ENCODE measurements at places on chromosomes 13 and 19. TPM values are rescaled to one million over a fixed set of nuclear protein-coding genes. Genes with fewer than 3 reads are reported as not detected.
A peak's percentile ranks its signal among the peaks of the same experiment; 100 is the strongest.

Gene DAND5
- total RNA-seq: not detected

Gene GPR4
- 5.1 TPM for total RNA-seq

Gene MAB21L1
- total RNA-seq: 0.63 TPM

Gene SIRT6
- 21.7 TPM for total RNA-seq

Gene SBK2
- total RNA-seq: not detected

- no peak for DNase-seq
Measured at GRCh38 chr13:27125357-27126282, 46.0 kb downstream of the USP12 start.

DNA sequence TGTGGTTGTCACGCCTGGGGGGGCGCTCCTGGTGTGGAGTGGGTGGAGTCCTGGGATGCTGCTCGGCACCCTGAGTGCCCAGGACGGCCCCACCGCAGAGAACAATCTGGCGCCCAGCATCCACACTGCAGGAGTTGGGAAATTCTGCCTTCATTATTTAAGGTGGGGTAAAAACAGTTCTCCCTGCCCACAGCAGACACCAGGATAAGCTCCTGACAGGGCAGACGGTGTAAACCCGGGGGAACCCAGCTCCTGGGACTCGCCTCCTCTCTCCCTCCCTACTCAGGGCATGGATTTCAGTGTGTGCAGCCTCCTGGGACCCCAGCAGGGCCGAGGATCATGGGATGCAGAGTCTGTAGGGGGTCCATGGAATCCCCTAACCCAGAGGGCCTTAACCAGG lies 7.7 kb upstream of the WDR18 start:
- no peak for DNase-seq

DNA sequence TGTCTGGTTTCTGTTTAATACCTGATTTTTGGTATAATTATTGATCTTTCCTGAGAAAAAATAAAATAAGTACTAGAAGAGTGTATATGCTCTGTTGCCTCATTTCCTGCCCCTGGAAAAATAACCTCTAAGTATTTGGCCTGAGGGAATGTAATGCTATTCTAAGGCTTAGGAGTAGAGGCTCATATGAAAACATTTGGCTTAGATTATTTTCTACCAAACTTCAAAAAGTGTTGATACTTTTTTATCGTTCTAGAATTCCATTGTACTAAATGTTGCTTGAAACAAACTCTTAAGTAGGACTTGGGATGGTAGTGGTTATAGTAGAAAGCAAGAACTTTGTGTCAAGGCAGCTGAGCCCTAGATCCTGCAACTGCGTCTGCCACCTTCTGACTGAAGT lies 57.8 kb downstream of the COG3 start:
- DNase-seq: no peak

DNA sequence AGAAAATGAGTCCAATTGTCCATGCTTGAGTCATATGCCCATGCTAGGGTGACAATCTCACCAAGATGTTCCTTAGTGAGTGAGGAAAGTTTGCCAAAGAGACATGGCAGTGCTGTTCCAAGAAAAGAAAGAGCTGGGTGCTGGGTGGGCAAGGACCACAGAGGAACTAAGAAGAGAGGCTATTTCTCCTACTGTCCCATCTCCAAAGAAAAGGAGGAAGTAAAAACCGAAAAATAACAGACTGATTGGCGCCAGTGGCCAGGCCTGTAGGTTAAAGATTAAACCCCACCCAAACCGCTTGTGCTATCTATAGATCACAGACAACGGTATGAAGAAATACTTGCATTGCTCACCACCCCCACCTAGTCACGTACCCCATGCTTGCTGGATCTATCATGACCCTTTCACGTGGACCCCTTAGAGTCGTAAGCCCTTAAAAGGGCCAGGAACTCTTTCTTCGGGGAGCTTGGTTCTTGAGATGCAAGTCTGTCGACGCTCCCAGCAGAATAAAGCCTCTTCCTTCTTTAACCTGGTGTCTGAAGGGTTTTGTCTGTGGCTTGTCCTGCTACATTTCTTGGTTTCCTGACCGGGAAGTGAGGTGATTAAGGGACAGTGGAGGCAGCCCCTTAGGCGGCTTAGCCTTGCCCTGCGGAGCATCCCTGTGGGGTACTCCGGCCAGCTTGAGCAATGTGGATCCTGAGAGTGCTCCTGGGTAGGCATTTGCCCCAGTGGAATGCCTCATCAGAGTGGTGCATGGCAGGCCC lies 606.5 kb downstream of the UQCRFS1 start:
- DNase-seq: no peak

DNA sequence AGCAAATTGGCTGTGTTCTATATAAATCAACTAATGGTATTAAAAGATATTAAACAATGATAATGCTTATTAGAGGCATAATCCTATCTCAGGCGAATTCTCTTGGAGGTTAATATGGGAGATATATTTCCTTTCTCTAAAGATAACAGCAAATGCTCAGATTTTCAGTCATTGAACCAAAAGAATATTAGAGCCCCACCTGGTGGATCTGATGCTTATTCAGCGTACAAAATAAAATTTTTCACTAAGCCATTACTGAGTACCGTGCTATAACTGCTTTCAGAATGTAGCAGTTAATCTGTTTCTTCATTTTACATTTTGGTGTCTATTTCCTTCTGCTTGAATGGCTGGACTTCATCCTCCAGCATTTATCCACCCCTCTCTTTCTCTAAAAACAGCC lies 143.3 kb upstream of the IPO5 start:
- no peak for DNase-seq

DNA sequence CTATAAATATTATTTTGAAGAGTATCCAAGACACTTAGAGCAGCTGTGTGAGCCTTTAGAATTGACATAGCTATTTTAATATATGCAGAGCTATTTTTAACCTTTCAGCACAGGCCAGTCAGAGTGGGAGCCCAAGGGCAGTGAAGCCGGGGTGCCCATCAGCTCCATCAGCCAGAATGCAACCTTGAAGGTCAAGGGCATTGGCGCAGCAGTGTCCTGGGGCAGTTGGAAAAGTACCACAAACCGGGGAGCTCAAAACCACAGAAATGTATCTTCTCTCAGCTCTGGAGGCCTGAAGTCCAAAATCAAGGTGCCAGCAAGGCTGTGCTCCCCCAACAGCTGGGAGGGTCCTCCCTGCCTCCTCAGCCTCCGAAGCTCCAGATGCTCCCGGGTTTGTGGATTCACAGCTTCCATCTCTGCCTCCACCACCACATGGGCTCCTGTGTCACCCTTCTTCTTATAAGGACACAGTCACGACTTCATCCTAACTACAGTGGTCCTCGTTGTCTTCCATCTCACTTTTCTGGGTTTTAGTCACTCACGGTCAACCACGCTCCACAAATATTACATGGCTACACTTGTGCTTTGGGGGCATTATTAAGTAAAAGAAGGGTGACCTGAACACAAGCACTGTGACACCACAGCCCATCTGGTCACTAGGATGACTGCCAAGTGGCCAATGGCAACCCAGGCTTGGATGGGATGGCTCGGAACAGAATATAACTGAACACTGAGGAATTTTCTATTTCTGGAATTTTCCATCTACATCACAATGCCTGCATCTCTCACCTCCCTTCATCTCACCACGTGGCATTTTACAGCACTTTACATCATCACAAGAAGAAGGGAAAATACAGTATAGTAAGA lies 15.9 kb upstream of the GAS6 start:
- DNase-seq: no peak

GRCh38 chr13:59425211-59425741 lies 738.5 kb downstream of the DIAPH3 start:
- no peak for DNase-seq

DNA sequence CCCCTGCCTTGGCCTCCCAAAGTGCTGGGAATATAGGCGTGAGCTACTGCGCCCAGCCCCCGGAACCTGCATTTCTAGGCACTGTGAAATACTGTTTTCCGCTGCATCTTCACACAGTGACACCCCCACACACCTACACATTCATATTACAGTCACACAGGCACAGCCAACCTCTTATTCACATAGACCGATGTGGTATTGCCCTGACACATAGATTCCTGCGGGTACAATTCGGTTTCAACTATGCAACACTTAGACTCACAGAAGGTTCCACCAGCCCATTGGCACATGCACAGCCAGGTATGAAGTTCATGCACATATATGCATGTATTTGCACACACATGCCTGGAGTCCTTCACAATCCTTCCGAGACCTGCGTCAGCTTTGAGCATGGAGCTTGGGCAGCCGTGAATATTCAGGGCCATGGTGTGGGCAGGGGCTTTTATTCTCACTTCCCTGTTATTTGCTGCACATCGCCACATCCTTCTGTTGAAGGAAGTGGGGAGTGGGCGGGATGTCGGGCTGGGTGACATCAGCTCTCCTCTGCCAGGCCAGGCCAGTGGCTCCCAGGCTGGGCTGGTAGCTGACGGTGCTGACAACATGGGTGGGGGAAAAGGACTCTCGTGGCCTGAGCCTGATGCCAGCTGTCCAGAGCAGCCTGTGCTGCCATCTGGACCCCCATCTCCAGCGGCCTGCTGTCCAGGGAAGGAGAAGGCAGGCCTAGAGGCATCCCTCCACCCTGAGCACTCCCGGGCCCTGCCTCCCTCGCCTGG lies 5.4 kb upstream of the CDC37 start:
- no peak for DNase-seq

DNA sequence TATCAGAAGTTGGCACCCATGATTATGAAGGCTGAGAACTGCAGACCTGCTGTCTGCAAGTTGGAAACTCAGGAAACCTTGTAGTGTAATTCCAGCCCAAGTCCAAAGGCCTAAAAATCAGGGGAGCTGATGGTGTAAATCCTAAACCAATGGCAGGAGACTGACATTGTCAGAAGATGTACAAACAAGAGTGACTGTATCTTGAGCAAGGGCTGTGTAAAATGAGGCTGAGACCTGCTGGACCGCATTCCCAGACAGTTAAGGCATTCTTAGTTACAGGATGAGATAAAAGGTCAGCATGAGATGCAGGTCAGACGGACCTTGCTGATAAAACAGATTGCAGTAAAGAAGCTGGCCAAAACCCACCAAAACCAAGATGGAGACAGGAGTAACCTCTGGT lies 147.7 kb downstream of the COG6 start:
- DNase-seq: no peak

- no peak for DNase-seq
Measured at GRCh38 chr19:34096020-34096915, 76.0 kb upstream of the LSM14A start.

GRCh38 chr19:53853707-53854106 lies 14.0 kb upstream of the MYADM start:
- DNase-seq: no peak

DNA sequence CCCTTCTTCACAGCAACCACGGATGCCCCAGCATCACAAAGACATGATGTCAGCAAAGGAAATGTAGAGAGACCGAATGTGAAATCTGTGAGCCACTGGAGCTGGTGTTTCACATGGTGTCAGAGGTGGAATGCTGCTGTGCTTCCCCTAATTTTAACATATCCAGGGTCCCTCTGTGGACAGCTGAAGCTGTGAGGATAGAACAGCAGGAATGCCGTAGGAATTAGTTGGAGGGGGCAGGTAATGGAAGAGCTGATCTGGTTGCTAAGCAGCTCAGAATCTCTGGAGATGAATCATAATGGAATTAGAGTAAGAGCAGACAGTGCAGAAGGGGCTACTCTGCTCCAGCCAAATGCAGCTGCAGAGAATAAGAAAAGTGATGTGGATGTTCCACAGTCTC lies 68.9 kb upstream of the ZNF835 start:
- DNase-seq: no peak

- DNase-seq: no peak
Measured at GRCh38 chr19:45142726-45143110, 18.1 kb downstream of the NKPD1 start.

DNA sequence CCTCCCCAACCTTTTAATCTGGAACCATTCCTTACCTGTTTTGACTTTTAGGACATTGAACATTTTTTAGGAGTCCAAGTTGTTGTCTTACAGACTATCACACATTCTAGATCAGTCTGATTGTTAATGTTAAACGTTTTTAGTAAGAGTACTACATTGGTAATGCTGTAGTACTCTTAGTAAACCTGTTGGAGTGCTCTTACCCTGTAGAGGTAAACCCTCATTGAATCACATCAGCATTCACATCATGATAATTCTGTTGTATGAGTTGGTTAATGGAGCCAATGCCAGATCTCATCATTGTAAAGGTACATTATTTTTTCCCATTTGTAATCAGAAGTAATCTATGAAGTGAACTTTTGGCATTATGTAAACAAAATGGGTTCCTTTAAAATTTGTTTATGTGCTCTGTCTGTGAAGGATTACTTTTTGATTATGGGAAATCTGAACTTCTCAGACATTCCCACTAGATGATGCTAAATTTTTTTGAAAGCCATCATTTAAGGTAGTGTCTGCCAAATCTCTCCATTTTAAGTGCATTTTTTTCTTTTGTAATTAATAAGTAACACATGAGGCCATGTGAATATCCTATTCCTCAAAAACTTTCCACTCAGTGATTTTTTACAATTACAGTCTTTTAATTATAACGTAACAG lies 55.2 kb downstream of the VWA8 start:
- no peak for DNase-seq

GRCh38 chr19:32876919-32877285 lies 7.3 kb upstream of the SLC7A9 start:
- no peak for DNase-seq

DNA sequence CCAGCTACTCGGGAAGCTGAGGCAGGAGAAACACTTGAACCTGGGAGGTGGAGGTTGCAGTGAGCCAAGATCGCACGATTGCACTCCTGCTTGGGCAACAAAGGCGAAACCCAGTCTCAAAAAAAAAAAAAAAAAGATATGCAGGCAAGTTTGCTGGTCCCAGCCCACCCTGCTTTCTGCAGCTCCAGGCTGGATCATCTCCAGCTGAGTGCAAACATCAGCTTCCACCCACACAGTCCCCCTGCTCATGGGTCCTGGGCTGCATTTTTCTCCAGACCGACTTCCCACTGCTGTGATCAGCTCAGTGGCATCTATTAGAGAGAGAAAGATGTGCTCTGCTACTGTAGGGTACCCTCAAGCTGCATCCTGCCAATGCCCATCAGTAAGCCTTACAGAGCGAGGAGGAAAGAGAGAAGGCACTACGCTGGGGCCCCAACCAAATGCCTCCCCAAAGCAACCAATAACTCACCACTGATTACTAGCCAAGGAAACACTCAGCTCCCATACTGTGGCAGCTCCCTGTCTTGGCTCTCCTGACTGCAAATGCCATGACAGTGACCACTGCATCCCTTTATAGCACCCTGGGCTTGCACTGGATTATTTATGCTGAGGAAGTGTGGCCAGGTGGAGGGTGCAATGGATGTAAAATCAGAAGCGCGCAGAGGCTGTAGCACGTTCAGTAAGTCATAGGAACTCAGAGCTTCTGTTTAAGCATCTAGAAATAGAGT lies 170.9 kb upstream of the ZNF507 start:
- no peak for DNase-seq

DNA sequence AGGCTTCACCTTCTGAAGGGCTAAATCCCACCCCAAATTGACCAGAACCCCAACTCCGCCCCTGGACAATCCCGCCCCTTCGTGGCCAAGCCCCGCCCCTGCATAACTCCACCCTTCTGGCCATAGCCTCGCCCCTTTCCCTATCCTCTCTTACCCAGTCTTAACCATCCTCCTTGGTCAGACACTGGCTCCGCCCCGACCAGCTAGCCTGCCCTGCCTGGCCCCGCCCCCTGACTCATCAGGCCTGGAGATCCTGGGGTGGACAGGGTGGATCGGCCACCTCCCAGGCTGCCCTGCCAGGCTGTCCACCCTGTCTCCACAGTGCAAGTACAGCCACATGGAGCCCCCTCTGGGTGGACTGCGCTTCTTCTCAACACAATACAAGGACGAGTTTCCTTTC lies 8.0 kb upstream of the ZNF358 start:
- DNase-seq: peak; percentile 69
